Stimulated activated CD8-positive, alpha-beta memory T cell treated with anti-CD3 and anti-CD28 coated beads, Interleukin-12 subunit alpha, Interleukin-12 subunit beta, amount 100 ng/mL, for 4 hours (primary cell): ENCODE measurements at places on chromosomes 2 and 18.
A peak's percentile ranks its signal among the peaks of the same experiment; 100 is the strongest.

GRCh38 chr18:54679318-54680149, 88.5 kb downstream of the DYNAP start:
- DNase-seq, result no peak

GRCh38 chr2:241573741-241574140, 15.2 kb downstream of the BOK start:
- DNase-seq, result no peak

DNA sequence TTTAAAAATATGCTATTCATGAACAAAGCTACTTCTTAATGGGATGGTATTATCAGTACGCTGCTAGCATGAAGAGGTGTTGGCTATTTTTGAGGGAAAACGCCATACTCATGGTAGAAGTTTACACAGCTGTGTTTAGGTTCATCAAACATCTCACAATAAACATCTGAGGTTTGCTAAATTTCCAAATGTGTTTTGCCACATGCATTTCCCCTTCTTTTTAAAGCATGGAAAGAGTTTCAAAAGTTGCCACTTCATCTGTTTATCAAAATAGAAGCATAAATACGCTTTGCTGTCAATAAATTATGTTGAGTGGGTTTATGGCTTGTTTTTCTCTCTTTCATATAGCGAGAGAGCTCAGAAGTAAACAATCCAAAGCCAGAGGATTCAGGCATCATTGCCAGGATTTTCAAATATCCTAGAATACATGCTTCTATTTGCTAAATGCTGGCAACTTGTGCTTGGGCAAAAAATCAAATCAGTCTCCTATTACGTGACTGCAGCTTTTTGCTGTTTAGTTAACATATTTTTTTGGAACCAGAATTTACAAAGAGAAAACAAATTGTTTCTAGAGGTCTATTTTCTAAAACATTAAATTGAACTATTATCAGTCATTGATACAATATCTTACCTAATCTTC, 1919.9 kb upstream of the LRRTM1 start:
- no peak for DNase-seq

DNA sequence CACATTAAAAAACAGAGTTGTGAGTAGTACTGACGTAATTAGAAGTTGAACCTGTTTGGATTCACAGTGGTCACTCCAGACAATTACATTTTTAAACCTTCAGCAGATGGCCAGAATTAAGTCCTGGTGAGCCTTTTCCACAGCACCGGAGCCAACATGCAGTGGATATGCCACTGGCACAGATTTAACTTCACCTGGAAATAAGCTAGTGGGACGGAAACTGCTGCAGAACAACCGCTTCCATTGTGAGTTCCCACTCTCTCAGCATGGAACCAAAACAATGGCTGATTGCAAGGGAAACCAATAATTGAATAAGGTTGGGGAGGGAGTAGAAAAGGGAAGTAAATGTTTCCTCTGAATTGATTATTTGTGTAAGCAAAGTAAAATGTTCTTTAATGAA, 515.1 kb downstream of the STK39 start:
- no peak for DNase-seq

GRCh38 chr2:109510136-109511028, 103.4 kb downstream of the SEPTIN10 start:
- peak; percentile 39 for DNase-seq

DNA sequence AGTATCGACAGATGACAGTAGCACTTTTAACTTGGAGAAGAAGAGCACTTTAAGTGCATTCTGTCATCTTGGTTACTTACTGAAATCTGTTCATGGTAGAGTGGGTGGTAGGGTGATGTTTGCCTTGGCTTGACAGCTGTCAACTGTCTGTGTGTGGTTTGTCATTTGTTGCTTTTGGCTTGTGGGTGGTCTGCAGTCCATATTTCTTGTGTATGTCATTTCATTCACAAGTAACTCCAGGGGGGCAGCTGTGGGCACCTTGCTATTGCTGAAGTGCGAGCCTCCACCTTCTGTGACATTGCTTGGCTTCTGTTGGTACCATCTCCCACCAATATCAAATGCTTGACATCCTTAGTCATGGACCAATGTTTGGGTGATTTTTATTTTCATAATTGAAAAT, 311.6 kb upstream of the NRP2 start:
- DNase-seq, result no peak

- DNase-seq, result no peak
Measured at GRCh38 chr2:33764551-33764950, 165.5 kb upstream of the FAM98A start.

- no peak for DNase-seq
Measured at GRCh38 chr2:199589306-199589705, 131.6 kb upstream of the SATB2 start.

GRCh38 chr2:133633881-133634409, 65.7 kb upstream of the NCKAP5 start:
- DNase-seq, result no peak

GRCh38 chr2:221680548-221680947, 108.4 kb upstream of the EPHA4 start:
- no peak for DNase-seq

- DNase-seq, result no peak
Measured at GRCh38 chr18:58862356-58862755, 2.3 kb upstream of the ZNF532 start.

DNA sequence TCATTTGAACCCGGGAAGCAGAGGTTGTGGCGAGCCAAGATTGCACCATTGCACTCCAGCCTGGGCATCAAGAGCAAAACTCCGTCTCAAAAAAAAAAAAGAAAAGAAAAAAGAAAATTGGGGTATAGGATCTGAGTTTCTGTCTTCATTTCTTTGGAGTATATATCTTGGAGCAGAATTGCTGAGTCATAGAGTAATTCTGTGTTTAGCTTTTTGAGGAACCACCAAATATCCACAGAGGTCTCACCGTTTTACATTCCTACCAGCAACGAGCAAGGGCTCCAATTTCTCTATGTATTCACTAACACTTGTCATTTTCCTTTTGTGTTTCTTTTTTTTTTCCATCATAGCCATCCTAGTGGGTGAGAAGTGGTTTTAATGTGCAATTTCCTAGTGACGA, 87.6 kb upstream of the TEX51 start:
- no peak for DNase-seq

GRCh38 chr2:173966274-173967098, 1.3 kb upstream of the SP3 start:
- no peak for DNase-seq

GRCh38 chr2:172525601-172526000, 30.3 kb upstream of the PDK1 start:
- DNase-seq, result no peak

GRCh38 chr2:99338029-99338585, 918 bp downstream of the EIF5B start:
- DNase-seq, result no peak

DNA sequence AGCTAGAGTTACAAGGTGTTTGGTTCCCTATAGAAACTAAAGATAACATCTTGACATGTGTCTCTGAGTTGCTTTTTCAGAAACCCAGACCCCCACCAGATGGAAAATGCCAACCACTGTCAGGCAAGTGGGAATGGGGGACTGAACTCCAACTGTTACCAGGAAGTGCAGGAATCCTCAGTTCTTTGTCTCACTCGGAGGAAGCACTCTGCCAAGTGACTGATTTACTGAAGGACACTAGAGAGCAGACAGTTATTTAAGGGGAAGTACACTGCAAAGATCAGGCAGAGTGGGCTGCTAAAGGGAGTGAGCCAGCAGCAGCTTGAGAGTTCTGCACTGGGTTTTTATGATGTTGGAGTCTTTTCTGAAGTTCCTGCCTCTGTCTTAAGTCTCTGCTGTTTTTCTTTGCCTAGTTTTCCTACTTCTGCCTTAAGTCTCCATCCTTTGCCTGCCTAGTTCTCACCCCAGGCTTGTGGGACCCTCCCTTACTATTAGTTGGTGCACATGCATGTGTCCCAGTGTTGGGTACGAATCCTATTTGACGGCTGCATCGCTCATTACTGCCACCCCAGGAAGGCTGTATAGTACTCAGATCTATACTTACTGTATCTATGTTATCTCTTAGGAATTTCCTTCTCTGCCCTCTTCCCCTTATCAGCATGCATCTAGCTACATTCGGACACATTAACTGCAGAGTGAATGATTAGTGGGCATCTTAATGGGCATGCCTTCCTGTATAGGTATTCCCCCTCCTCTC, 97.1 kb downstream of the TEX51 start:
- no peak for DNase-seq

GRCh38 chr18:13433685-13434084, 215.1 kb downstream of the LDLRAD4 start:
- no peak for DNase-seq

DNA sequence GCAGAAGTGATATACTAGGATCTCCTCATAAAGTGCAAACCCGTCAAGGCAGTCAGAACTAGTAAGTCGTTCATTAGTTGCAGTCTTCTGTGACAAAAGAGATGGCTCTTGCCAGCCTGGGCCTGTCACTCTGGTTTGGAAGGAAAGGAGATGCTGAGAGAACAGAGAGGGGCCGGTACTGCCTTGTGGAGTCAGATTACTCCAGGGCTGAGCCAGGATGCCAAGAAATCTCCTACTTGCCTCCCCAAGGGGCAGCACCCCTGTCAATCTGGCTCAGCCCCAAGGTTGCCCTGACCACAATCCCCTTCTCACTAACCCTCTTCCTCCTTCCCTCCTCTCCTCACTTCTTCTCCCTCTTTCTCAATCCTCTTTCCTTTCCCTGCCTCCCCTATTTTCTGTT, 62.9 kb upstream of the ASPRV1 start:
- DNase-seq, result no peak

GRCh38 chr2:20288642-20289340, 61.9 kb downstream of the PUM2 start:
- no peak for DNase-seq

GRCh38 chr2:64586883-64587481, 62.9 kb downstream of the AFTPH start:
- DNase-seq, result no peak

DNA sequence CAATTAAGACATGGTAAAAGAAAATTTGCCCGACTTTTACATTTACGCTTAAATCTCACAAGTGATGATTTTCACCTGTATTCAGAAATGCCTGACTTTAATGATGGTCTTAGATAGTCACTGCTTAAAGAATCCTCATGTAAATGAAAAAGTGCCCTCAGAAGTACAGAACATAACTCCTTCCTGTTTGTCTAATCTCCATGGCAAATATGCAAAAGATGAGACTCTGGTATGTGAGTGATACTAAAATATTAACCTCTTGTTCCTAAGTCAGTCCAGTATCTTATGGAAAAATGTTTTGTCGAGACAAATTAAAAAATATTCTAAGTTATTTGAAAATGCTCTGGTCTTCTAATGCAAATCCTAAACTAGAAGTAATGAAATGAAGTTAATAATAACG, 29.2 kb downstream of the KCTD1 start:
- DNase-seq, result no peak

DNA sequence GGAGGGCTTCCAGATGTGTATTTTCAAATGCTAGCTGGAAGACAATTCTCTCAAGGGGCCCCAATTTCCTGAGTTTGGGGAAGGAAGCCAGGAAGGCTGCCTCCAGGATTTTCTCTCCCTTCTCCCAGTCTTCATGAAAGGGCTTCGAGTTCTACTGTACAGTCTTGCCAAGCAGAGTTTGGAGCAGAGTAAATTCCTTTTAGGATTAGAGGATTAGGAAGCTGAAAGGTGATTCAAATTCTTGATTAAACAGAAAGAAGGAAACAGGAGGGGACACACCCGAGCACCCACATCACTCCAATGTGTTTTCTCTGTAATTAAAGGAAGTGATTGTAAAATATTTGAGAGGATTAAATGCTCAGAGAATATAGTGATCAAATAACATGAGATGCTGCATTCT, 217.8 kb downstream of the SETBP1 start:
- DNase-seq, result no peak

- DNase-seq, result no peak
Measured at GRCh38 chr2:60303680-60304079, 249.8 kb downstream of the BCL11A start.

DNA sequence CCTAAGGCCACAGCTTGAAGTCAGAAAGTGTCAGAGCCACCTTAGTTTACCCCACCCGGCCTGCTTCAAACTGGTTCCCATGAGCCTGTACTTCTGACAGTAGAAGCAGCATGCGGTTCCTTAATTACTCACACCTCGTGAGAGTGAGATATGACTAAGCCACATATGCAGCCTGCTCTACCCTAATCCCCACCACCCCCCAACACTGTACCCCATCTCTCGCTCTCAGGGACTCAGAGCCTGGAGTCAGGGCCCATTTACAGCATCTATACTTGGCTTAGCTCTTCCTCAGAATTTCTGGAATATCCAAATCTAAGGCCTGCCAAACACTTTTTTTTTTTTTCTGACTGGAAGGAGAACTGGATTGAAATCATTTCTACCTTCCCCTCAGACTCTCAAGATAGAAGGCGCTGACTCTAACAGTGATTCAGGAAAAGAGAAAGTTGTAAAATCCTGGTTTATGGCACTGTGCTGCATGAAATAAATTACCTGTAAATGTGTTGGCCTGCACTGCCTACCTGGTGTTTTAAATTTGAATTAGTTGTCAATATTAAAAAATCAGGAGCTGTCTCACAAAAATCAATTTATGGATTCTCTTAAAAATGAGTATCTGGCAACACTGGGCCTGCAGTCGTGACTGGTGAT, 360.0 kb downstream of the RND3 start:
- DNase-seq, result no peak

DNA sequence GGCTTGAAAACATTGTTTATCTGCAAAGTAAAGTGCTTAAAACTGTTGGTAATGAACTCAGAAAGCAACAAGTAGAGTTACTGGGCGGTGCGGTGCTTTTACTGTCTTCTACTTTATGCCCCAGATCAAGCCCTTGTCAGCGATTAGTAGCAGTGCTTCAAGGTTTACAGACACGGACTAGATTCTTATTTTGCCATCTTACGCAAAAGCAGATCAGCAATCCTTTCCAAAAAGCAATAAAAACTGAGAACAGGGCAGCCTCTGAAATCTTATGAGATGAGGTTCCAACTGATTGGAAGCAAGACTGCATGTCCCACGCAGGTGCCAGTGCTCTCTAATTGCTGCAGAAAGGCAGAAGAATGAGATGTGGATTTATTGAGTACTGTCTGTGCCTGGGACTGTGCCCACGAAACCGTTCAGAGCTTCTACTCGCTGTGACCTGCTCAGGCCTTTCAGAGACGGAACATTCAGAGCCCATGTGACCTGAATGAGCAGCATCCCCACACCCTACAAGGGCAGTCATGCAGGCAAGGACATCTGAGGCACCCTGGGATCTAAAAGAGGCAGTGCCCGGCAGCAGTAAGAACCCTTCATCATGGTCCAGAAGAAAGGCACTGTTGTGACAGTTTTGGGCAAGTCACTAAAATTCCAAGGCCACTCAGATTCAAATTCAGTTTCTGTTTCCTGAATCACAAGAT, 15.7 kb downstream of the COL4A3 start:
- no peak for DNase-seq

- no peak for DNase-seq
Measured at GRCh38 chr2:215602997-215603396, 167.1 kb upstream of the FN1 start.

GRCh38 chr2:23065210-23065609, 319.8 kb upstream of the KLHL29 start:
- DNase-seq, result no peak

DNA sequence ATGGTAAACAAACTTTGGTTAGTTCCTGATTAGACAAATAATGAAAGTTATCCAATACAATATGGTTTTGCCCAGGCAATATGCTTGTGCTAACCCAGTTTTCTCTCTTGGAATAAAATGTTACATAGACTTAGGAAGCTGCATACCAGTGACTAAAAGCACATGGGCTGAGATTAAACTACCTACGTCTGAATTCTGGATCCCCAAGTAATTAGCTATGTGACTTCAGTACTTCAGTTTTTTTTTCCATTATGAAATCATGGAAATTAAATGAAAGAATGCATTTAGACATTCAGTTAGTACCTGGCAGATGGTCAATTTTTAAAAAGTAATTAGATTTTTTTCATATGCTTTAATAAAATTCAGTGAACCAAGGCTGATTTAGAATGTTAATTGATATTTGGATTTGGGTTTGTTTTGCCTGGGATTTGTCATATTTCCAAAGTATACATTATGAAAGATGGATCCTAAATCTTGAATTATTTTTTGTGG, 213.9 kb downstream of the PTH2R start:
- no peak for DNase-seq
